AG08396 (cell line): ENCODE measurements at places on chromosomes 3 and 15.

DNA sequence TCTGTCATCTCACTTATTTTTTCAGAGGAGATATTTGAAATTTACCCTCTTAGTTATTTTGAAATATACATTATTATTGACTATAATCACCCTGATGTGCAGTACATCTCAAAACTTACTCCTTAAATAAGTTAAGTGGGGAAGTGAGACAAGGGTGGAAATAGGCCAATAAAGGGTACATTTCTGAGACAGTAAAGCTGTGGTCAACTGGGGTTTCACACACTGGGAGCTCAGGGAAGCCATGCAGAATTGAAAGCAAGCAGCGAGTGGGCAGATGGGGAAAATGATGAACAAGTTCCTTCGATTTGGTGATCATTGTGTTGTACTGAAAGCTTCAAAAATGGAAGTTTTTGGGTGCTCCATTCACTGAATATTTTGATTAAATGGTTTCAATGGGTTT lies 21.6 kb upstream of the MOBP start:
- no peak for DNase-seq

GRCh38 chr3:33074217-33075067 lies 22.5 kb downstream of the GLB1 start:
- peak; percentile 82 for DNase-seq

- DNase-seq = no peak
Measured at GRCh38 chr3:145939431-145939830, 221.6 kb downstream of the PLOD2 start.

- no peak for DNase-seq
Measured at GRCh38 chr15:22890296-22890695, 51.8 kb downstream of the NIPA2 start.

DNA sequence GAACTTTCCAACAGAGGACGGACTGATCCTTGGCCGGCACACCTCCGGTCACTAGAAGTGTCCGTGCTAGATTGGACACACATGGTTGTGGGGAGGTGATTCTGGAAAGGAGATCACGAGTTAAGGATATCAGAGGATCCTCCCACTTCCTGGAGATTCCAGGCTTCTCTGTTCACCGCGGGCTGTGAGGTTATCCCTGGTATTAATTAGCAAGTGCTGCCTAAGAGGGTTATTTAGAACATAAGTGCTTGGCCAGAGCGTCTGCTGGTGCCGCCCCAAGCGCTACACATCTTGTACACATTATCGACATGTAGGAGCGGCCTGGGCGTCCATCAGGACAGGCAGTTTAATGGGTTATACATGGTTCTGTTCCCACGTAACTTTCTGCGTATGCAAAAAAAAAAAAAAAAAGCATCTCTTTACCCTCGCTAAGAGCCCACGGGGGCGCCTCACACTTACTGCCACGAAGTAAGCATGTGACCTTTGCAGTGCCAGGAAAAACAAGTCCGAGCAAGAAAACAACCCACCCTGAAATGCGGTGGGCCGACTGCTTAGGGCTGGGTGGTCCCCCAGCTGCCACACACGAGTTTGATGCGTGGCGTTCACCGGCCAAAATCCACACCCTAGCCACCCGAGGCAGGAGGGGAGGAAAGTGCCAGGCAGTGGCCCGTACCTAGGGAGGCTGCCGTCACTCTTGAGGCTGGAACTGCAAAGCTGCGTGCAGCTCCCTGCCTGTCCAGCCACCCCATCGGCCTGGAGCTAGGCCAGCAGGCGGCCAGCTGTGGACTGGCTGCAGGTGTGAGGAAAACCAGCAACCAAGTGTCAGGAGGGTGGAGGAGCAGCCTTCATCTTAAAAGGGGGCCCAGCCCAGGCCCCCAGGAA lies 78.0 kb downstream of the CPN2 start:
- no peak for DNase-seq

- DNase-seq = peak; percentile 42
Measured at GRCh38 chr3:170233530-170233929, 11.3 kb downstream of the PRKCI start.

DNA sequence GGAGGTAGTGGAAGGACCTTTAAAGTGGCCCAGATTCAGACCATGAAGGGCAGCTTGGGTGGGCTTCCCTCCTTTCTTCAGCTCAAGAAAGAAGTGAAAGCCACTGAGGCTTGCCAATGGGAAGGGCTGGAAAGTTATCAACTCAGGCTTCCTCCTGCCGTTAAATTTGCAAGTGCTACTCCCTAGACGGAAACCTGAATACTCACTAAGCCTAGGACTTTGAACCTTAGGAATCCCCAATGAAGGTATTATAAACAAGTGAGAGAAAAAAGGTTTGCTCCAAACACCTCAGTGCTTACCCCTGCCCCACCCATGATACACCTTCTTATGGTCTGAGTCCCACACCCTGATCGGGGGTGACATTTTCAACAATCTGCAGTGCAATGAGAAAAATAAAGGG lies 396.4 kb downstream of the SHQ1 start:
- no peak for DNase-seq

GRCh38 chr3:165225604-165226003 lies 29.4 kb upstream of the SLITRK3 start:
- no peak for DNase-seq

DNA sequence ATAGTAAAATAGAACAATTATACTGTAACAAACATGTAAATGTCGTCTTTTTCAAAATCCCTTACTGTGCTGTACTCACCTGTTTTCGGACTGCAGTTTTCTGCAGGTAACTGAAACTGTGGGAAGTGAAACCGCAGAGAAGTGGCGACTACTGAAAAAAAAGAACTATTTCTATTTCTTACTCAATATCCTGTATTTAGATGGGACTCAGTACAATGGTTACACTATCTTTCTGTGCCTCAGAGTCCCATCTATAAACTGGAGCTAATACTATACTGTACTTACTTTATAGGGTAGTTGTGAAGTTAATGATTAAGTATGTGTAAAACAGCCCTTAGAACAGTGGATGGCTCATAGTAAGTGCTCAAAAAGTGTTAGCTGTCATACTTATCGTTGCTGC lies 14.3 kb upstream of the P2RY12 start:
- no peak for DNase-seq

- no peak for DNase-seq
Measured at GRCh38 chr15:50232791-50233190, 32.7 kb downstream of the HDC start.

DNA sequence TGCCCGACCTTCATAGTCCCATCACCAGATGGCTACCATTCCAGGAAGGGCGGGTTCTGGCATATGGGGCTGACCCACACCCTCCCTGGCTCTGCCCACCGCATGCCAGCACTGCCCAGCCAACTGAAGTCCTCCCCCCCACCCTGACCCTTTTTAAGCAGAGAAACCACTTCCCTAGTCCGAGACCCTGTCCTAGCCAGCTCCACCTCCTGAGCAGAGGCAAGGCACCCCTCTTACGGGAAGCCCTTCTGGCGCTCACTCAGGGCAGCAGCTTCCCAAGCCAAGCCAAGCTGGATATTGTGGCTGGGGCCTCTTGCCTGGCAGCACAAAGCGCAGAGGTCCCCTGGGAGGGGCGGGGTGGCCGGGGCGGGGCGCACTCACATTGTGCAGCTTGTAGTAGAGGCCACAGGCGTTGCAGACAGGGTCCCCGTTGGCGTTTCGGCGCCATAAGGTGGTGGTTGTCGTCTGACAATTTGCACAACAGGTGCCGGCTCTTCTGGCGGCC lies 11.5 kb downstream of the GATA2 start:
- no peak for DNase-seq

GRCh38 chr3:149474250-149474817 lies at the start of gene TM4SF4:
TSS of gene TM4SF4 (plus strand) at chr3:149474697. CDS start at chr3:149474878, 181 bp downstream.
- no peak for DNase-seq

- no peak for DNase-seq
Measured at GRCh38 chr15:57849317-57849716, 142.8 kb downstream of the POLR2M start.

DNA sequence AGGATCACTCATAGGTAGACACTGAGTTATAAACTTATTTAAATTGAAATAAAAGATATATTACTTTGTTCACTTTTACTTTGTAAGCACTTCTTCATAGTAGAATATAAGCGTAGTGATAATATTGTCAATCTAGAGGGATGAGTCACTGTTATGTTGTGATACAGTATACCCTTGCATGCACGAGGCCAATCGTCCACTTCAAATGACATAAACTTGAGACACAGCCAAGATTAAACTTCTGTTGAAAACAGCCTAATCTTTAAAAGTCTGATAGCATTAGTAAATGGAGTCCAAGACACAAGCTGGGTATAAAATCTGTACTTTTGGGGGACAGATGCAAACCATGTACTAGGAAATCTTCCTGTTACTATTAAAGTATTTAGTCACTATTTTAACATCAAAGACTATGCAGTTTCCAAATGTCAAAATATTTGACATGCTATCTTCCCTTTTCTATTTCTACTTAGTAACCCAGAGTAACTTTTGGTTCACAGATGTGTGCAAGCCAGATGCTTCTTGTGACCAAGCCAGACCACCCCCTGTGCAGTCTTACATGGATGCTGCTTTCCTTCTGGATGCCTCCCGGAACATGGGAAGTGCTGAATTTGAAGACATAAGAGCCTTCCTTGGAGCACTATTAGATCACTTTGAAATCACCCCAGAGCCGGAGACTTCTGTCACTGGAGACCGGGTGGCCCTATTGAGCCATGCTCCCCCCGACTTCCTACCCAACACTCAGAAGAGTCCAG lies 85.3 kb downstream of the PIK3R4 start:
- no peak for DNase-seq

- DNase-seq = peak; percentile 41
Measured at GRCh38 chr15:50358845-50359244, 3.8 kb upstream of the GABPB1 start.

DNA sequence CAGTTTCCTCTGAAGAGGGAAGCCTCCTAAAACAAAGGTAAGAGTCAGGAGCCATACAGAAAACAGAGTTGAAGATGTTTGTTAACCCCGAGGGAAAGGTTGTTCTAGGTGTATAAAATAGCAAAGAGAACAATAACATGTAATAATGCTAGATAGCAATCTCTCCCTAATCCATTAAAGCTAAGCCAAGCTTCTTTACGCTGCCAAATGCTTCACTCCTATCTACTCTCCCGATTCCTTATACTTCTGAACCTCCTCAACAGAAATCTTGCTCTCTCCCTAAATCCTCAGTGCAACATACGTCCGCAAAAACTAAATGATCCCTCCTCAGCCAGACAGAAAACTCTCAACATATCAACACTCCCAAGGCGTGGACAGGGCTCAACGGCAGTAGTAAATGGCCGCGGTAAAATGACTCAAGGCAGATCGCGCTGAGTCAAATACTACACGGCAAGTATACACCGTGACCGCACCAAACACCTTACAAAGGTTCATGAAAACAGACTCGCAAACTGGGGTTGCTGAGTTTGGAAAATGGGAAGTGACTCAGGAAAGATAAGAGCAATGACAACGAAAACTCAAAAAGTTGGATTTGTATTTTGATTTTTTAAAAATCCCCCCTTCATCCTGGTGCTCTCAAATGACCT lies 682 bp downstream of the CLDND1 start:
- DNase-seq = peak; percentile 63

GRCh38 chr3:128297401-128298138 lies 144.3 kb downstream of the EEFSEC start:
- no peak for DNase-seq

DNA sequence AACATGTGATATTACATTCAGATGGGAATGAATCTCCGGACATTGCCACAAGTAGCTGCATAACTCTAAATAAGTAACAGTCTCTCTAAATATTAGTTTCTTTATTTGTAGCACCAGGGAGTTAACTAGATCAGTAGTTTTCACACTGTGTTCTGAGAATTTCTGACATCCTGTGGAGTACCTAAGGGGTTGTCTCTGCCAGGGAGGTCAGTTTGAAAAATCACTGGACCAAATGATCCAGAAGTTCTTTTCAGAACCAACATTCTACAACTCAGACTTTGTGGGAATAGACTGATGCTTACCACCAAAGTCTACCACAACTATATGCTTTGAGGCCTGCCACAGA lies 9.0 kb upstream of the ILDR1 start:
- DNase-seq = no peak

- DNase-seq = no peak
Measured at GRCh38 chr3:122305818-122306621, 19.0 kb upstream of the CSTA start.

GRCh38 chr3:37025561-37026335 lies 32.4 kb downstream of the MLH1 start:
- no peak for DNase-seq

DNA sequence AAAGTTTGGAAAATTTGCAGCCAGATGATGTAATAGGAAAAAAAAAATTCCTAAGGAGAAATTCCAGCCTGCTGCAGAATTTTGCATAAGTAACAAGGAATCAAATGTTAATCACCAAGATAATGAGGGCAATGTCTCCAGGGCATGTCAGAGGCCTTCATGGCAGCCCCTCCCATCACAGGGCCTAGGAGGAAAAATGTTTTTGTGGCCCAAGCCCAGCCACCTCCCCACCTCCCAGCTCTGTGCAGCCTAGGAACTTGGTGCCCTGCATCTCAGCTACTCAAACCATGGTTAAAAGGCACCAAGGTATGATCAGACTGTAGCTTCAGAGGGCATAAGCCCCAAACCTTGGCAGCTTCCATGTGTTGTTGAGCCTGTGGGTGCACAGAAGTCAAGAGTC lies 704.7 kb upstream of the ROBO1 start:
- no peak for DNase-seq

DNA sequence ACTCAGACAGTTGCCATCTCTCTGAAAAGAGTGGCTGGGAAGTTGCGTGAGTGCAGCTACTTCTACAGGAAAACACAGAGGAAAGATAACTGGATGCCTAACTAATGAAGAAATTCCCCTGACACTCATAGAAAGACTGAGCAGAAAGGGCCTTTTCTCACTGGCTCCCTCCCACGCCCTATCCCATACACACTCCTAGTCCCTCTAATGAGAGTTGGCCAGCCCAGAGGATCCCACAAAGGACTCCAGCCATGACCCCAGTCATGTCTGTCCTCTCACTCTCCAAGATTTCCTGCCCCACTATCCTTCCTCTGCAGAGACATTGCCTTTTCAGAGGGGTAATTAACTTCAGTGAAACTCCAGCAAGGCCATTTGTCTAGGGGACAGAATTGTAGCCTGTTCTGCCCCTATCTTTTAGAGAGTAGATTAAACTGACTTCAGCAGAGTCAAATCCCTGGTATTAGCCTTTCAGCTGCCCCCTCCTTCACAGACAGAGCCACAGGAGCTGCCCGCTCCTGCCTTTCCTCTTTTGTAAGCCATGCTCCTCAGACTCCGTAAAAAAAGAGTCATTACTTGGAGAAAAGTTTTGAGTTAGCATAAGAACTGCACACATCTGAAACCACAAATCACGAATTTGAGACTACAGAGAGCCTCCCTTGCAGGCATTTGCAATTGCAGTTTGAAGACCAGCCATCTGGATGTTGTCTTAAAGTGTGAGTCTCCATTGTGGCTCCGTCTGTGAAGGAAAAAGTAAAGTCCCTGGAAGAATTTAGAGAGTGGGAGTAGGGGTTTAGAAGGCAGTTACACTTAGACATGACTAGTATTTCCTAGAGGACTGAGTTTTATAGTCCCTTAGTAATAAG lies 129.1 kb upstream of the SEMA6D start:
- no peak for DNase-seq

GRCh38 chr15:58038426-58039078 lies 27.0 kb downstream of the ALDH1A2 start:
- DNase-seq = no peak

- DNase-seq = no peak
Measured at GRCh38 chr3:69088063-69088462, 3.3 kb downstream of the ARL6IP5 start.

- no peak for DNase-seq
Measured at GRCh38 chr3:135452881-135453280, 512.6 kb upstream of the PPP2R3A start.

GRCh38 chr3:79418855-79419621 lies 348.8 kb downstream of the ROBO1 start:
- peak; percentile 2 for DNase-seq
